Testis (tissue), 5 donors: ENCODE measurements at places on chromosomes 1 and 21. TPM values are rescaled to one million over a fixed set of nuclear protein-coding genes. Genes with fewer than 3 reads are reported as not detected.

DNA sequence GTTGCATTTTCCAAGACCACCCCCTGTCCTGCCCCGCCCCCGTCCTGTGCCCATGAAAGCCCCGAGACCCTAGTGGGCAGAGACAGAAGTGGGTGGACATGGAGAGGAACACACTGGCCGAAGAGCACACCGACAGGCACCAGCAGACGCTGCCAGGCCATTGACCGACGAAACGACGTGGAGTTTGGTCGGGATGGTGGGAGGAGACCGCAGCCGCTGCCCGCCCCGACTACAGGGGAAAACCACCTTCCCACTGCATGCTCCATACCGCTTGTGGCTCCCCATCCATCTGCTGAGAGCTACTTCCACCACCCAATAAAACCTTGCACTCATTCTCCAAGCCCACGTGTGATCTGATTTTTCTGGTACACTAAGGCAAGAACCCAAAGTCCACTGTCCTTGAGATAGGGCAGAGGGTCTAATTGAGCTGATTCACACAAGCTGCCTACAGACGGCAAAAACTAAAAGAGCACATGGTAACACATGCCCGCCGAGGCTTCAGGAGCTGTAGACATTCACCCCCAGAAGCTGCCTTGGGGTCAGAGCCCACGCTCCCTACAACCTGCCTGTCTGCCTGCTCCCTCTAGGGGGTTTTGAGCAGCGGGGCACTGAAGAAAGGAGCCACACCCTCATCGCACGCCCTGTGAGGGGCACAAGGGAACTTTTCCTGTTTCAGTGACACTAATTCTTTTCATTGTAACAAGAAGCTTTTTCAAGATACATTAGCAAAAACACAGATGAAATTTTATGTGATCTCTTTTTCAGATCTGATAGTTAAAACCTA lies 81.2 kb upstream of the RAB3GAP2 start:
- DNase-seq, result no peak

- no peak for DNase-seq
Observed at GRCh38 chr1:31414980-31415370, 2.0 kb downstream of the SERINC2 start.

Gene LRRC71
- total RNA-seq, result 17.5 TPM

Gene S100A7A
- total RNA-seq, result not detected

DNA sequence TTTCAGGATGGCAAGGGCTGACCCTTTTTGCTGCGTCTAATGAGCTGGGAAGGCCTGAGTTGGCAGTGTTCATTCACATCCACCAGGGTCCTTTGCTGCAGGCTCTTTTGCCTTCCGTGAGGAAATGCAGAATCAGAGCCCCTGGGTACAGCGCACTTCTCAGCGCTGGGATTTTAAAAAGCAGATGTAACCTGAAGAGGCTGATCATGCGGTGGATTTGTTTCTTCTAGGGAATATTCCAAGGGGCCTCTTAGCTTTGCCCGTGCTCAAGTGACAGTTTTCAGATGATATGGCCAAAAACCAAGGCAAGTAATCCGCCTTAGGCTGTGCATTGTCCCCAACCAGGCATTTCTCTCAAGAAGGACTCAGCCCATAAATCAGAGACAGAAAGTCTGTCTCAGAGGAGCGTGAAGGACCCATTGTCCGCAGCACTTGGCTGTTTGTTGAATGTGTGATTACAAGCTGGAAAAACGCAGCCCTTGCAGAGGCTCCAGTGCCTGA lies 237.6 kb downstream of the PTPRC start:
- DNase-seq, result no peak

Gene CD5L
- 0.25 TPM for total RNA-seq

Gene HRNR
- total RNA-seq, result 0.06 TPM

GRCh38 chr1:121445679-121446078 lies 260.9 kb downstream of the SRGAP2C start:
- DNase-seq, result no peak
